Eye (tissue), 1 donor: ENCODE measurements at places on chromosomes 6 and 20.

- DNase-seq = peak; percentile 75
Measured at GRCh38 chr20:51447097-51447764, 95.3 kb downstream of the NFATC2 start.

DNA sequence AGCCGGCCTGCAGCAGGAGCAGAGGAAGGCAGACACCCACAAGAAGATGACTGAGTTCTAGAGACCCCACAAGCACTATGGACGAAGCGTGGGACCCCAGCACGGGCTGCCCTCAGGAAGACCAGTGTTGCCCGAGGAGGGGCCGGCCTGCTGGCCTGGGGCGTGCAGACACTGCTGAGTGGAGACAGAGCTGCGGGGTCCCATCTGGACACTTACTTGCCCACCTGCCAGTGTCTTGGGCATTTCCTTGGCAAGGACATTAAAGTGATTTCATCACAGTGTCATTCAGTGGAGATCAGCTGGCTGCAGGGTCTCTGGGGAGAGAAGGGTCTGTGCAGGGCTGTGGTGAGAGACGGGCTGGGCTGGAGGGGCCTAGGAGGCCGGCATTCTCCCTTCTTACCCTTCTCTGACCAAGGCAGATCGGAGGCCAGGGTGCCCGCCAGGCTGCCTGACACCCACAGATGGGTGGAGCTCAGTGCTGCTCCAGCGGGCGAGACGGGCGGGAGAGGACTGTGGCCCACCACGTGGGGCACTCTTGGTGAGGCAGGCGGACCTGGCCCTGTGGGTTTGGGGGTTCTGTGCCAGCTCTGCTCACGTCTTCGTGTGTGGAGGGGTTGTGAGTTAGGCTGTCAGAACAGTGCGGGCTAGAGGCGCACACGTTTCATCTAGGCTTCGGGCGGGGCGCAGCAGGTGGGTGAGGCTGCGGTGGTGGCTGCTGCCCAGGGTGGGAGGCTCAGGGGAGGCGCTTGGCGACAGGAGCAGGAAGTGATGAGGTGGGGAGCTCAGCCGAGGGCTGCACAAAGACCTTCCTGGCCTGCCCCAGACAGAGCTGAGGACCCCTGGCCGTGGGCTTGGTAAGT lies at the start of gene LIME1:
Gene LIME1, plus strand, starts transcription at position 806 of the 860 bp plus-strand sequence. CDS start 886 bp downstream, outside the sequence.
- DNase-seq = peak; percentile 50

GRCh38 chr6:127301199-127301700 lies 34.6 kb downstream of the RNF146 start:
- peak; percentile 14 for DNase-seq

GRCh38 chr6:136037242-136037875 lies 185.9 kb downstream of the PDE7B start:
- DNase-seq = no peak

DNA sequence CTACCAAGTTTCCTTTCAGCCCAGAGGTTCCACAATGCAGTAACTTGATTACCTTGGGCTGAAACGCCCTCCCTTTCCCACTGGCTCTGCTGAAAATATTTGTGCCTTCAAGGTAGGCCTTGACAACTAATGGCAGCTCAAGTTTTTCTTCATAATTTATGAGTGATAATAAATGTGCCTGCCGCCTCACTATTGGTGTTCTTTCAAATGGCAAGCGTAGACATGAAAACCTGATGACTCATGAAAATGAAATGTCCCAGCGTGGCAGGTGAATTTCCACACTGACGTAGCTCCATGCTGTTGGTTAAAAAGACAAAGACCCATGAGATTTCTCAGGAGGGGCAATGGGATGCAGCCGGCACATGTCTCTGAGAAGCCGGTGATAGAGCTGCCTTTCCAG lies 107.2 kb upstream of the GGTLC1 start:
- no peak for DNase-seq

- DNase-seq = no peak
Measured at GRCh38 chr20:33113387-33113908, 34.0 kb downstream of the BPIFB4 start.

GRCh38 chr6:35426074-35426473 lies 26.1 kb upstream of the FANCE start:
- DNase-seq = no peak

DNA sequence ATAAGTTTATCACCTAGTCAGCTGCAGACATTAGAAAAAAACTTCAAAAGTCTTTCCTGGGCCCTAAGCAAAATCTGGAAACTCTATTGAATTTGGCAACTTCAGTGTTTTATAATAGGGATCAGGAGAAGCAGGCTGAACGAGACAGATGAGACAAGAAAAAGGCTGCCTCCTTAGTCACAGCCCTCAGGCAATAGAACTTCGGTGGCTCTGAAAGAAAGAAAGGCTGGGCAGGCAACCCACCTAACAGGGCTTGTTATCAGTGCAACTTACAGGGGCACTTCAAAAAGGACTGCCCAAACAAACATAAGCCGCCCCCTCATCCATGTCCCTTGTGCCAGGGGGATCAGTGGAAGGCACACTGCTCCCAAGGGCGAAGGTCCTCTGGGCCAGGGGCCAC lies 657.9 kb upstream of the HS3ST5 start:
- no peak for DNase-seq

GRCh38 chr6:11398451-11399326 lies 138.9 kb upstream of the TMEM170B start:
- DNase-seq = no peak

GRCh38 chr6:5967594-5967993 lies 39.1 kb downstream of the NRN1 start:
- DNase-seq = no peak

DNA sequence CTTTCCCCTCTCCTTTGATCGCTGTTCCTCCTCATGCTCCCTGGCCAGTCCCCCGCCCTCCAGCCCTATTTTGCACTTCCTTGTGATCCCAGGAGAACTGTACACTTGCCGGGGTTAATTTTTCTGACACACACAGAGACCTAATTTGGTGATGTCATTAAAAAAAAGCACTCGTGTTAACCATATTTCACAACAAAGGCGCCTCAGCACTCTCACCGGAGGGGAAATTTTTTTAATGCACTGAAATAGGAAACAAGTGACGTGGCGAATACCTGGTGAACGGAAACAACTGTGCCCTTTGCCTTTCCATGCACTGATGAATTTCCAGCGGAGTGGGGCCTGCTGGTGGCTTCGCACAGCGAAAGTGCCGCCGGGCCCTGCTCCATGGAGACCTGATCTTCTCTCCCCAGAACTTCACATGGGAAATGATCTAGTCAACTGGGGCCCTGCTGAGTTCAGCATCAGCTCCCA lies 53.9 kb upstream of the TAGAP start:
- peak; percentile 67 for DNase-seq

GRCh38 chr20:31713312-31714273 lies 9.1 kb downstream of the BCL2L1 start:
- DNase-seq = peak; percentile 45

- no peak for DNase-seq
Measured at GRCh38 chr6:24603241-24603640, 42.8 kb downstream of the KIAA0319 start.

DNA sequence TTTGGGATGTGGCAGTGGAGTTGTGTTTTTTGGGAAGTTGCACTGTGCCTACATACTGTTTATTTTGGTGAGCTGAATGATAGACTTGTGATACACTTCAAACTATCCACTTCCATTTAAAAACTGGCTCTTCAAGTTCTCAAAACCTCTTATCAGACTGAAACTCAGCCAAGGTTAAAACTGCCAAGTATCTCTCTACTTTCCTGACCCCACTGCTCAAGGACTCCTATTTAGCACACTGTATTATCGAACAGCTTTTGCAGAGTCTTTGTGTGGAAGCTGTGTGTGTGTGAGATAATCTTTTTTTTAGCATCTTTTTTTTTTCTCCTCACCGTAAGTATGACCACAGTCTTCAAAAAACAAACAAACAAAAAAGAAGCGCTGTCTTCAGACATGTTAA lies 21.1 kb downstream of the STX11 start:
- no peak for DNase-seq

- DNase-seq = peak; percentile 76
Measured at GRCh38 chr20:57435498-57436222, 44.5 kb downstream of the RBM38 start.

GRCh38 chr6:27599859-27600532 lies 127.1 kb upstream of the ZNF184 start:
- DNase-seq = no peak

- DNase-seq = no peak
Measured at GRCh38 chr6:51843456-51844056, 243.9 kb downstream of the PKHD1 start.

GRCh38 chr6:66662196-66662595 lies 955.2 kb upstream of the EYS start:
- DNase-seq = peak; percentile 38

- no peak for DNase-seq
Measured at GRCh38 chr20:57467742-57468141, 57.2 kb downstream of the CTCFL start.

GRCh38 chr6:47351621-47352020 lies 41.9 kb upstream of the TNFRSF21 start:
- DNase-seq = no peak

DNA sequence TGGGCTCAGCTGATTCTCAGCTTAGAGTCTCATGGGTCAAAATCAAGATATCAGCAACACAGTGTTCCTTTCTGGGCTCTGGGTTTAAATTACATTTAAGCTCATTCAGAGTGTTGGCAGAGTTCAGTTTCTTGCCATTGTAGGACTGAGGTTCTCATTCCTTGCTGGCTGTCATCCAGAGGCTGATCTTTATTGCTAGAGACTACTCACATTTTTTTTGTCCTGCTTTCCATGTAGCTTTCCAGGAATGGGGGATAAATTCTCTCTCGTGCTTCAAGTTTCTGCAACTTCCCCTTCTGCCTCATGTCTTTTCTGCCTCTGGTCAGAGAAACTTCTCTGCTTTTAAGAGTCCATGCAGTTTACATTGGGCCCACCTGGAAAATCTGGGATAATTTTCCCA lies 86.9 kb downstream of the RFX6 start:
- DNase-seq = peak; percentile 18

- DNase-seq = no peak
Measured at GRCh38 chr20:57615445-57615811, 4.8 kb downstream of the ZBP1 start.

DNA sequence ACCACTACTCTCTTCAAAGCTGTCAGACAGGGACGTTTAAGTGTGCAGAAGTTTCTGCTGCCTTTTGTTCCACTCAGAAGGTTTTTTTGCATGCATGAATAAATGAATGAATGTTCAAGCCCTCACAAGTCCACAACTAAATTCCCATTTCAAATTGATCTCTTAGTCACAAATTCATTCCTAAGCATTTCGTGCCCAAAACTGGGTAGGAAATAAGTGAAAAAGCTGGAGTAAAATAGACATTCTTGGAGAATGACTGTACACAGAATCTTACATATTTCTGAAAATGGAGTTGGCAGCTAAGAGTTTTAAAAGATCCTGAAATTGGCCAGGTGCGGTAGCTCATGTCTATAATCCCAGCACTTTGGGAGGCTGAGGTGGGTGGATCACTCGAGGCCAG lies 117.6 kb downstream of the PERP start:
- no peak for DNase-seq

DNA sequence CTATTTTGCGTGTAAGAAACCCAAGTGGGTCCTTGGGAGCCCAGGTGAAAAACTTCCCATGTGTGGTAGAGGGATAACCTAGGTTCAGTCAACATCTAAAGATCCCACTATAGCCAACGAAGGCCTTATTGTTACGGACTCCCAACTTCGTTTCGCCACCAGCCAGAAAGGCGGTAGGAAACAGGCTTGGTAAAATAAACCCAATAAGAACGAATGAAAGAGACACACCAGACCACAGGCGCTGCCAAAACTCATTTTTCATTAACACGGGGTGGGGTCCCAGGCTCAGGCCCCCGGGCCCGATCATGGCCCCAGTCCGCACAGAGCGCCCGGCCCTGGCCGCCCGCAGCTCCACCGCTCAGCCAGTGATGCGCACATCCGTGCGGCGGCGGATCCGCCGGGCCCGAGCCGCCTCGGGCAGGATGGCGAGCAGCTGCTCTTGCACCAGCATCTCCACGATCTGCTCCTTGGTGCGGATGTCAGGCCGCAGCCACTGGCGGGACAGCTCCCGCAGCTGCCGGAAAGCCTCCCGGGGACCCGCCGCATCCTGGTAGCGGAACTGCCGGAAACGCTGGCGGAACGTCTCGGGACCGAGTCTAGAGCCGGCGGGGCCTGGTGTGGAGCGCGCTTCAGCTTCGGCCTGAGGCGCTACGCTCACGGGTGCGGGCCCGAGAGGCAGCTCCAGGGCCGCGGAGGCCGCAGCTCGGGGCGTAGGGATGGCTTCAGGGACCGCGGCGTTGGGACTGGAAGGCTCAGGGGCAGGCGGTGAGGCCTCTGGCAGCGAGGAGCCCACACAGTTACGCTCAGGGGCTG lies 709 bp downstream of the SCAND1 start:
- no peak for DNase-seq

GRCh38 chr6:166760288-166760687 lies 133.2 kb upstream of the RPS6KA2 start:
- no peak for DNase-seq

- DNase-seq = peak; percentile 89
Measured at GRCh38 chr6:139029470-139030227, 1.1 kb downstream of the ABRACL start.

- DNase-seq = no peak
Measured at GRCh38 chr6:56657354-56657753, 14.7 kb upstream of the DST start.

DNA sequence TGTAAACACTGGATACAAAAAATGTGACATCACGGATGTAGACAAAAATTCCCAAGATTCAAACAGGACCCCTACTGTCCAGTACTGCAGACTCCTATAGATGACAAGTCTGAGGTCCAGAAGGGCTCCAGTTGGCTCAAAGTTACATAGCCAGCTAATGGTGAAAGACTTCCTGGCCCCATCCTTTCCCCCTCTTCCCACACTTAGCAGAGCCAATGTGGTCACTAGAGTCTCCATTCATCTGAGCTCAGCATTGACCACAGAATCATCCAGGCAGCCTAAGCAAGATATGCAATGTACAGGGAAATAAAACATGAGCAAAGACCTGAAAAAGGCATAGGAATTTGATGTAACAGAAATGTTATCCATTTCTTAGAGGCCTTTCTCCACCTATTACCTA lies 180.5 kb downstream of the ADAT2 start:
- no peak for DNase-seq

DNA sequence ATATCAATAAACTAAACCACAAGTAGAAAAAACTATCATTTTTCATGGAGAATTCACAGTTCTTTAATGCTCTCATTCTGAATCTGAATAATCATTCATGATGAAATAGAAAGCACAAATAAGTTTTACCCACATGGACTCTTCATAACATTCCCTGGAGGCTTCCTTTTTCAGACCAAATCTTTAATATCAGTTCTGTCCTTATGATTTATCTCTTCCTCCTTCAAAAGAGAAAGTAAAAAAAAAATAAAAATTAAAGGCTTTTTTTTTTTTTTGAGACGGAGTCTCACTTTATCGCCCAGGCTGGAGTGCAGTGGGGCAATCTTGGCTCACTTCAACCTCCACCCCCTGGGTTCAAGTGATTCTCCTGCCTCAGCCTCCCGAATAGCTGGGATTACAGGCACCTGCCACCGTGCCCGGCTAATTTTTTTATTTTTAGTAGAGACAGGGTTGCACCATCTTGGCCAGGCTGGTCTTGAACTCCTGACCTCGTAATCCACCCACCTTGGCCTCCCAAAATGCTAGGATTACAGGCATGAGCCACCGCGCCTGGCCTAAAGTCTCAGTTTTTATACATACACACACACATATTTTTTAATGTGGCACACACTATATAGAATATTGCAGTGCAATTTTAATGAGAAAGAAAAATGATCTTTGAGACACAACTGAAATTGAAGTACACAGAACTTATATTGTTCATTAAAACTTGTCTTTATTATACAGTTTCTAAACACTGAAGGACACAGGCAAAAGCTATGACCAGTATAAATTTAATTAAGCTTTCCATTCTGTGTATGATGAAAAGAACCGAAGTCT lies 31.9 kb upstream of the ZNF217 start:
- DNase-seq = no peak
